NCI-H2081 (cell line): ENCODE measurements at places on chromosomes 7 and 10.

DNA sequence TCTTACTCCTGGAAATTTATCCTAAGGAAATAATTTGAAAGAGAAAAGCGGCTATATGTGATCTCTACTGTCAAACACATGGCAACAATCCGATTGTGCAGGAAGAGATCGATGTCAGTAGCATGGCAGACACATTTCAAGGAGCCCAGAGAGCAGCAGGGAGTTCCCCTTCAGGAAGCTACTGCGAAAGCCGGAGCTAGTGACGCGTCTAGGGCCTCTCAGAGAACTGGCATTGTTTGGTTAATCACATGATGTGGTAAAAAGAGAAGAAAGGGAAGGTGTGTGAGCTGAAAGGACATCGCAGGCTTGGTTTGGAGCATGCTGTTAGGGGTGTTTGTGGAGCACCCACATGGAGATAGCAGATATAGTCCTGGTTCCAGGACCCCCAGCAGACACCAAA lies 74.9 kb downstream of the BEND7 start:
- DNase-seq = no peak

DNA sequence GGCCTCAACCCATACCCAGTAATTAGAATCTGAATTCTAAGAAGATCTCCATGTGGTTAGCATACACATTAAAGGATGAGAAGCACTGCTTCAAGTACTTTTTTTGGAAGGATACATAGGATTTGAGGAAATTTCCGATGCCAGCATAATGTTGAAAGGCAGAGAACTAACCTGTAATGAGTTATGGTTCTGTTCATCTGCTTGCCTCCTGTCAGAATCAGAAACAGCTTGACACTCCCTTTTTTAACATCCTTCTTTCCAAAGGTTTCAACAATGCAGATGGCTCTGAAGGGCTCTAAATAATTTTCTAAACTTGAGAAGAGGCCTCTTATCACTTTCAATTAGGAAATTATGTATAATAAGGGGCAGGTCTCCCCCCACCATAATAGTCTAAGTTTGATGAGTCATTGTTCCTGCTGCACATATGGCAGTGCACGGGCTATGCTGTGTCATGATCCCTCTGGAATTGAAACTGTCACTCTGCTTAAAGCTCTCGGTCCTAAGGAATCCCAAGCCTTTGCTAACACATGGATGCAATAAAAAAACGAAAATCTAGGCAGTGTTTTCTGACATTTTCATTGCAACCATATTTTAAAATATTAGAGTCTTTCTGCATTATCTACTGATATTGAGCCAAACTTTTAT lies 291.2 kb upstream of the FZD1 start:
- no peak for DNase-seq

- no peak for DNase-seq
These were observed 55.4 kb downstream of the FAM241B start for GRCh38 chr10:69685426-69685801.

- DNase-seq = peak; percentile 49
These were observed 97.3 kb downstream of the PPP1R9A start for GRCh38 chr7:95004618-95005247.

GRCh38 chr7:120806669-120807068 lies 51.3 kb downstream of the TSPAN12 start:
- peak; percentile 10 for DNase-seq

DNA sequence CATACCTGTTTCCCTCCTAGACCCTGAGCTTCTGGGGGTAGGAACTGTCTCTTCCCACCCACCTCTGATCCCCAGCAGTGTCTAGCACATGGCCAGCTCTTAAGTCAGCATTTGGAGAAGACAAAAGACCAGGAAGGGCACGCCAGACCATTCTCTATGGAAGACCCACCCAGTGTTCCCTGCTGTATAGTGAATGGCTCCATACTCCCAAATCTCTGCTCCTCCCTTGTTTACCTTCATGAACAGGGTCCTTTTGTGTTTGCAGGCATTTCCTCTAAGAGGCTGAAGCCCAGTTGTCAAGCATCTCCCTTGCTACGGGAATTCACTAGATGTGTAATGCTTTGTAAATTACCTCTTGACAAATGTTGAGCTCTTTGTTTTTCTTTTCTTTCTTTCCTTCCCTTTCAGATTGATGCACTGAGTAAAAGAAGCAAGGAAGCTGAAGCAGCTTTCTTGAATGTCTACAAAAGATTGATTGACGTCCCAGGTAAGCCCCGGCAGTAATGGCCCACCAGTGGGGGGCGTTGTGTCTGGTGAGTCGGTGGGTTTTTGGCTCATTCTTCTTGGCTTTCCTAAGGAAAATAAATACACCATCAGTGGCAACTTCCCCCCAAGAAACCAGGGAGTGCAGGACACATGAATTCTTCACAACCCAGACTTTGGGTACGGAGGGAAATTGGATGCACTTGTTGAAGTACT lies 216.6 kb upstream of the SH2B2 start:
- DNase-seq = peak; percentile 9

DNA sequence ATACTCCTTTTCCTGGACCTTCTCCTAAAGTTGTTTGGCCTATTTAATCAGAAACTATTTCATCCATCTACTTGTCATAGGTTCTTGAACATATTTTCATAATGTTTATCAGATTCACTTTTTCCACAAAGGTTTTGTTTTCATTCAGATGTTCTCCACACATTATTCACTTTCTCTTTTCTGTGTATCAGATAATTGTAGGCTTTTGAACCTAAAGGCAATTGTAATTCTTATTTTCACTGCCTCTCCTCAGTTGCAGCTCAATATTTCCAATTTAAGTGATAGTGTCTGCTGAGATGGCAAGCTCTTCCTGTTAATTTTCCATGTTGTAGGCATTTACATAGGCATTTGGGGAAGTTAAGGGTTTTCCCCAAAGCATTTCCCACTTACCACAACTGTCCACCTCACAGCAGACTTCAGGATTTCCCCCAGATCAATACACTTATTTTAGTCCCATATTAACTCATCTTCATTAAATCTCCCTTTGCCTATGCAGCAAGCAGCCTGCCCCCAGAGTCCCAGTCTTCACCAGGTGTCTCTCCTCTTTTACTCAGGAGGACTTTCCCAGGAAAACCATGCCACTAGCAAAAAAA lies 12.3 kb upstream of the IKZF1 start:
- no peak for DNase-seq

DNA sequence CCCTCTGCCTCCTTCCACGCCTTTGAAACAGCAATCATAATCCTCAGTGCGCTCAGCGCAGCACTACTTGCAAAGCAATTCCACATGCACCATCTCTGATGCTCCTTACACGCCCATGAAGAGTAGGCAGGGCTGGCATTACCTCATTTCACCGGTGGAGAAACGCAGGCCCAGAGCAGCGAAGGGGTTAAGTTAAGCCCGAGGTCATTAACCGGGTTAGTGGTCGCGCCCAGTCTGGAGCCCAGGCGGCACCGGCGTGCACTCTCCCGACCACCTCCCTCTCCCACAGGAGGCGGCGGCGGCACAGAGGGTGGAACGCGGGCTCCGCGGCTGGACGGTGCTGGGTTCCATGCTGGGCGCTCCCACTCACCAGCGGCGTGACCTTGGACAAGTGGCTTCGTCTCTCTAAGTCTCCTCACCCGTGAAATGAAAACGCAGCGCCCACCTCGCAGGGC lies 515 bp downstream of the FASTK start:
- DNase-seq = no peak

GRCh38 chr7:81339946-81340345 lies 421.1 kb upstream of the SEMA3C start:
- DNase-seq = no peak

DNA sequence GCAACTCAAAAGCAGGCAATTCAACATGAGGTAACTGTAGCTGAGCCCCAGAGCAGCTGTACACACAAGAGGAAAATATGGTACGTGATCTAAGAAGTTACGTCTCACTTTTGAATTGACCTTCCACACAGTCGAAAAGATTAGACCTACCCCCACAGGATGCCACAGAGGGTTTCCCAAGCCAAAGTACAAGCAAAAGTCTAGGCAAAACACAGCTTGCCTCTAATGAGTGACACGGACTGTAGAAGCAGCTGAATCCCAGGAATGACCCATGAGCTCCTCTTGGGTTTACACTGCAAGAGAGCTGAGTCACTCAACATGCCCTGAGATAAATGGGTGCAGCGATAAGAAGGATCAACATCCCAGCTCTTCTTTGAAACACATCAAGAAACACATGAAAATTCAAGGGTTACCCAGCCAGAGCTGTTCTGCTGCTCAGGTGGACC lies 9.8 kb downstream of the CREB3L2 start:
- DNase-seq = no peak

GRCh38 chr10:5537684-5538083 lies 12.9 kb downstream of the CALML3 start:
- no peak for DNase-seq

DNA sequence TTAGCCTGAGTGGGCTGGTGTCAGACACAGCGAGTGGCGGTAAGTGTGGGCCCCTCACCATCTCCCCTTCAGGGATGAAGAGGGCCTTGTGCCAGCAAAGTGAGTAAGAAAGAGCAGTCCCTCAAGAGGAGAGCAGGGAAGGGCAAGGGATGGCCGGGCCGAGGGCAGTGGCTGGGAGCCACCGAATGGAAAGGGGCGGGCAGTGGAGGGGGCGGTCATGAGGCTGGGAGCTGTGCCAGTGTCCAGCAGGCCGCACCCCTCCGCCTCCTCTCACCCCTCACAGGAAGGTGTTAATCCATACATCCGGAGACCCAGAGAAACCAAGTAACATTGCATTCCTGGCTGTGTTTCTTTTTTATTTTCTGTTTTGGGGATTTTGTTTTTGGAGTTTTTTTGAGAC lies 28.6 kb upstream of the RASGEF1A start:
- no peak for DNase-seq

- no peak for DNase-seq
These were observed 21.0 kb upstream of the GRB10 start for GRCh38 chr7:50803359-50804337.

- no peak for DNase-seq
These were observed 4.7 kb upstream of the NRF1 start for GRCh38 chr7:129606803-129607202.

- DNase-seq = no peak
These were observed 27.1 kb upstream of the LMBR1 start for GRCh38 chr7:156920076-156920475.

- DNase-seq = no peak
These were observed 1.7 kb downstream of the ADAM8 start for GRCh38 chr10:133274751-133275683.

DNA sequence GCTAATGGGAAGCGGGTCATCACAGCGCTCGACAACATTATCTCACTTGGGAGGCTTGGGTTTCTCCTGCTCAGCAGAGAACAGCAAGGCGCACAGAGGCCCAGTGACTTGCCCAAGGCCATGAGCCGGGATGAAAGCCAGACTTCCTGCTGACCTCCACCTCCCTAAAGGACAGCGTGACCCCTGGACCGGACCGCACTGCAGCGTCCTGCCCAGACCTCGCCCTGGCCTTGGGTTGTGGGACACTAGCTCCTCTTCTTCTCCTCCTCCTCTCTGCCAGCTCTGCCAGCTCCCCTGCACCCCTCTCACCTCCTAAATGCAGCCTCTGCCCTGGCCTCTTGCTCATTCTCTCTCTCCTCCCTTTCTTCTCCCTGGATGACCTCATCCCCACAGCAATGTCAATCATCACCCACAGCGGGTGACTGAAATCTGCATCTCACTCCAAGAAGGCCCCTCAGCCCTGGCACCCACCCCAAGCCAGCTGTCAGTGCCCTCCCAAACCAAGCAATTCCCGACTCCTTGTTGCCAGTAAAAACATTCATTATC lies 19.4 kb downstream of the SPOCK2 start:
- DNase-seq = no peak

- DNase-seq = no peak
These were observed 80.3 kb downstream of the HDAC9 start for GRCh38 chr7:18575622-18576572.

GRCh38 chr10:121608469-121609190 lies 10.4 kb upstream of the FGFR2 start:
- DNase-seq = peak; percentile 2

DNA sequence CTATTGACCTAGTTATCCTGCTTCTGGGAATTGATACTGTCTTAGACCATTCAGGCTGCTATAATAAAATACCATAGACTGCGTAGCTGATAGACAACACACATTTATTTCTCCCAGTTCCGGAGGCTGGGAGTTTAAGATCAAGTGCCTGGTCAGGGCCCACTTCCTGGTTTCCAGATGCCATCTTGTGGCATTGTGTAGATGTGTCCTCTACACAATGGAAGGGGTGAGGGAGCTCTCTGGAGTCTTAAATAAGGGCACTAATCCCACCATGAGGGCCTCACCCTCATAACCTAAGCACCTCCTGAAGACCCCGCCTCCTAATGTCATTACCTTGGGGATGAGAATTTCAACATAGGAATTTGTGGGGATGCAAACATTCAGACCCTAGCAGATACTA lies 62.4 kb downstream of the SLC35B4 start:
- DNase-seq = no peak

DNA sequence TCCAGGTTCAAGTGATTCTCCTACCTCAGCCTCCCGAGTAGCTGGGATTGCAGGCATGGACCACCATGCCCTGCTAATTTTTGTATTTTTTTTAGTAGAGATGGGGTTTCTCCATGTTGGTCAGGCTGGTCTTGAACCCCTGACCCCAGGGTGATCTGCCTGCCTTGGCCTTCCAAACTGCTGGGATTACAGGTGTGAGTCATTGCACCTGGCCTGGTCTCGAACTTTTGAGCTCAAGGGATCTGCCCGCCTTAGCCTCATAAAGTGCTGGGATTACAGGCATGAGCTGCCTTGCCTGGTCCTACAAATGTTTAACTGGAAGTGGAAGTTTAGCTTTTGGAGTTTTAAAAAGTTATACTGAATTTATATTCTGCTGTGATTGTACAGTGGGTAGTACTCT lies 2.8 kb downstream of the MLLT10 start:
- DNase-seq = no peak

GRCh38 chr10:103812432-103812831 lies 42.9 kb downstream of the SH3PXD2A start:
- DNase-seq = no peak

GRCh38 chr10:22913474-22914092 lies 14.3 kb upstream of the ARMC3 start:
- no peak for DNase-seq

- DNase-seq = peak; percentile 65
These were observed 115.6 kb downstream of the TSPAN12 start for GRCh38 chr7:120742372-120742771.
